ENCODE measurements at places on chromosomes 2 and 18.

DNA sequence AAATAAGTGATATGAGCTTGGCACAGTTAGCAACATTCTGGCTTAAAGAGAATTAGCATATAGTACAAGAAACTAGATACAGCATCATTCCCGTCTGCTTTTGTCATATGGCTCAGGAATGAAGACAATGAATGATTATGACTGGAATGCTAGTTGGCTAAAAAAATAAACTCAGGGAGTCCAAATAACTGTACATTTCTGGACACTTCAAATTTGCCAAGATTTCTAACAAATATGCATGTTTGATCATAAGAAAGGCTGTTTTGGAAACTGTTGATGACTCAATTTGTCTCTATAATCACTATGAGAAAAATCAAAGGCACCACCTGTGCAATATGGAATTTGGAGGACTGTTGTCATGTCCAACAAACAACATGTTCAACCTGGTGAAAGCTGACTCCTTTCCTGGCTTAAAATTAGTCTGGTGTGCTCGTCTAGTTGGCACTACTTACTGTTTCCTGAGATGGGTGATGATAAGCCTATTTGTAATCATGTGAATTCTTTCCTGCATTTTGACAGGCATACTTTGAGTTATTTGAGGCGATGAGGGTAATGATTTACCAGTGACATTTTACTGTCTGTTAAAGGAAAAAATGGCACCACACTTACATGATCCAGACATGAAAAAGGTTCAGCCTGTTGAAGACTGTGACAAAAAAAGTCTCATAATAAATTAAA, 133.9 kb upstream of the CDH20 start:
- no peak for DNase-seq

DNA sequence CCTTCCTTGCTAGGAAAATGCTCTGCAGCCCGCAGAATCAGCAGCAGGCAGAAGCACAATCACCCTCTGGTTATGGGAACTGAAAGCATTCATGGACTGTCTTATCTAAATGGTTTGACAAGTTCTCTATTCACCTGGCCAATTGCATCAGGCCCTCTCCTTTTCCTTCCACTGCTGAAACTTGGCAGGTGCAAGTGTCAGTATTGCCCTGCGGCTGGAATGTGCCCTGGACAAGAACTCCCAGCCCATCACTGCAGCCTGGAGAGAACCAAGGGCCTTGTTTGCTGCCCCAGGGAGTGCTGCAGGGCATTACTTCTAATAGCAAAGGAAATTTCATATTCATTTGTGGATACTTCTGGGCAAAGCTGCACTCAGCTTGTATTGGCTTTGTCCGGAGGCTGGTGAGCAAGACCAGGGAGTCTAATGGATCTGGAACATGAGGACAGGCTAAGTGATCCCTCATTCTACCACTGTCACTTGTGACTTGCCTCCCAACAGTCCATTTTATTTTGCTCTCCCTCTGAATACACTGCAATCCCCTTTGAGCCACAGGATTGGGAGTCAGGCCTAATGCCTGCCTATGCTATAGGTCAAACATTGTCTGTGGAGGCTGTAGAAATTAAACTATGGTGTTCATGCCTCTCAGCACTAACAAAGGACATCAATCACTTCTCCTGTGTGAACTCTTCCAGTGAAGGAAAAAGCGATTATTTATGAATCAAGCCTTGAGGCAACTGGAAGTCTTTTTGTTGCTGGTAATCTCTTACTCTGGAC, 116.9 kb downstream of the LYPD6B start:
- no peak for DNase-seq

DNA sequence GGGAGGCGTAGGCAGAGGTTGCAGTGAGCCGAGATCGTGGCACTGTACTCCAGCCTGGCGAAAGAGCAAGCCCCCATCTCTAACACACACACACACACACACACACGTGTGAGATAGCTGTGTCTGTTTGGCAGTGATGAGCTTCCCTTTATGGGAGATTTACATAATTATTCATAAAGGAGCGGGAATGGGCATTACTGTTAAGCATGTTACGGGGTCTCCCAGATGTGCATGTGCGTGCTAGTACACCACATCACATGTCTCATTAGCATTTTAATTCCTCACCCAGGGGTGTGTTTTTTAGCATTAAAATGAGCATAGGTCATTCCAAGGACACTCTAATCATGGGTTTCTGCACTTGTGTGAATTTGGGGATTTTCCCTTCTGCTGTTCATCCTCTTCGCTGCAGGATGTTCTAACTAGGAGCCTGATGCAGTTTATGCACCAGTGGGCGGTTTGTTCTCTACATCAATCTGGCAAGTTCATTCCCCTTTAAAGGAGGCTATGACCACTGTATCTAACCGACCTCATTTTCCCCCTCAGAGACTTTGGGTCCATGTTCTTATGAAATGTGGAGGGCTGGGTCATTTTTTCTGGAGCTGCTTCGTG, 1.0 kb upstream of the FAM178B start:
- DNase-seq: no peak

DNA sequence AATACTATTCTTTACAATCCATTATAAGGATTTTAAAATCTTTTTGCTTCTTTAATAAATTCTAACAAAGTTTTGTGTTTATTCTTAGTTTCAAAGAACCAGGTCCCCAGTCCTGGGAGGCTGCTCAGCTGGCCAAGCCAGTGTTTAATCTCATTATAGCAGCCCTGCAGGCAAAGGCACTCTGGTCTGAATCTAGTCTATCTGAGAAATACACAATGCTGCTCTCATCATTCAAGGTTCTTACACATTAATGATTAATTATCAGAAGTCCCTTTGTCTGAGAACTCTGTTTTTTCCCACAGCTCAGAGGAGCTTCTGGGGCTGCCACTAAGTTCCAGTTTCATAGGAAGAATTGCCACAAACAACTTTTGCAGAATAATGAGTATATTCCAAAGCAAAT, 27.7 kb downstream of the KCTD18 start:
- DNase-seq: no peak

- DNase-seq: no peak
Observed at GRCh38 chr2:68749345-68749744, 14.7 kb downstream of the ARHGAP25 start.

GRCh38 chr2:241105641-241106040, 3.6 kb upstream of the MTERF4 start:
- no peak for DNase-seq

DNA sequence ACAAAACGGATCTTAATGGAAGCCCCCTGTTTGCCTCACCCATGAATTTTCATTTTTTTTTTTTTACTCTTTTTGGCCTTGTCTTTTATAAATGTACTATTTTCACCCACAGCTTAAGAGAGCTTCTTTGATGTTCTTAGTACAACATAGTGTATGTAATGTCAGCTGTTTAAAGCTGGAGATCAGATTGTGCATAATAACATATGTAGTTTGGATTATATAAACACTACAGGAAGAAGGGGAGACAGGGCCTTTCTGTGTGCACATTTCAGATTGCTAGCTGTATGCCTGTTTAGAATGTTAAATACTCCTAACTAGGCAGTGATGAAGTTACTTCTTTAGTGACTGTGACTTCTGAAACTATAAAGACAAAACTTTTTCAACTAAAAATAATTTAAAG, 2.1 kb upstream of the TANC1 start:
- no peak for DNase-seq

- no peak for DNase-seq
Observed at GRCh38 chr2:13260402-13260801, 543.7 kb downstream of the TRIB2 start.

DNA sequence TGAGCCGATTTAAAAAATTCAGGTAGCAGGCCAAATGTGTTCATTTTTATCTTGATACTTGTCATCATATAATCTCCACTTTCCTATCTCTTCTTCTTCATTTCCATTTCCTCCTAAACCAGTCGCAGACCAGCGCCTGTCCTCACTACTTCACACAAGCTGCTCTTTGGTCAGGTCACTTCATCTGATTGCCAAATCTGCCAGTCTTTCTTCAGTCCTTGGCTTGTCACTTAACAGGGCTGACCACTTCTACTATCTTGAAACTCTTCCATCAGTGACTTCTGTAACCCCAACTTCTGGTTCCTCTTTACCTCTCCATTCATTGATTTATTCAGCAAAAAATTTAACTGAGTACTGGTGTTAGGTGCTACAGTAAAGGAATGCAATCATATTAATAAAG, 18.0 kb upstream of the SPRED2 start:
- DNase-seq: no peak

GRCh38 chr2:64466478-64467085, 12.6 kb downstream of the LGALSL start:
- no peak for DNase-seq

DNA sequence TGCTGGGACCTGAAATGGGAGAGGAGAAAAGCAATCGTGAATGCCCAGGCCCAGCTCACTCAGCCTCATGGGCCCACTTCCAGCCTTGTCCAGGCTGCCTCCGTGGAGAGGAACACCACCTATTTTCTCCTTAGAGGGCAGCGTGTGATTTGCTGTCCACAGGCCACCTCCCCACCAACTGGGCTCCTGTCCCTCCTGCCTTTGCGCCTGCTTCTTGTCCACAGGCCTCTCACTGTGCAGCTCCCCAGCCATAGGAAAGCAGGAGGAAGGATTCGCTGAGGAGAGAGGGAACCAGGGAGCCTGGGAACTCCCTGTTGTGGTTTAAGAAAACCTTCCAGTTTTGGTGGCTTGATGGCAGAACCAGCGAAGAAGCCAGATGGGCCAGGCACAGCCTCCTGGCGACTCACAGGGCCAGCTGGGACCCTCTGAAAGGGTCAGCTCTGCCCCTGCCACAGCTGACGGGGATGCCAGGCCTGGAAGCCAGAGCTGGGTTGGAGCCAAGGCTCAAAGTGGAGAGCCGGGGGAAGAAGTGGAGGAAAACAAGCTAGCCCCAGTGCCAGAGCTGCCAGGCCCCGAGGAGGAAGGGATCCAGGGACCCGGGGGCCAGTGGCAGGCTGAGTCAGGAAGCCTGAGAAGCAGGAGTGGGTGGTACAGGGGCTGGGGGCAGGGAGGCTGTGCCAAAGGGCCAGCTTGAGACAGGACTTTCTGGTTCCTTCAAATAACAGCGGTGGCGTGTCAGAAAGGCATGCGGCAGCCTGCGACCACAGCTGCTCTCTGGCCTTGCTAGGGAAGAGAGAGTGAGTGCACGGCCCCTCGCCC, 9.9 kb downstream of the TMBIM1 start:
- no peak for DNase-seq

- no peak for DNase-seq
Observed at GRCh38 chr2:17104454-17104853, 413.8 kb downstream of the RAD51AP2 start.

DNA sequence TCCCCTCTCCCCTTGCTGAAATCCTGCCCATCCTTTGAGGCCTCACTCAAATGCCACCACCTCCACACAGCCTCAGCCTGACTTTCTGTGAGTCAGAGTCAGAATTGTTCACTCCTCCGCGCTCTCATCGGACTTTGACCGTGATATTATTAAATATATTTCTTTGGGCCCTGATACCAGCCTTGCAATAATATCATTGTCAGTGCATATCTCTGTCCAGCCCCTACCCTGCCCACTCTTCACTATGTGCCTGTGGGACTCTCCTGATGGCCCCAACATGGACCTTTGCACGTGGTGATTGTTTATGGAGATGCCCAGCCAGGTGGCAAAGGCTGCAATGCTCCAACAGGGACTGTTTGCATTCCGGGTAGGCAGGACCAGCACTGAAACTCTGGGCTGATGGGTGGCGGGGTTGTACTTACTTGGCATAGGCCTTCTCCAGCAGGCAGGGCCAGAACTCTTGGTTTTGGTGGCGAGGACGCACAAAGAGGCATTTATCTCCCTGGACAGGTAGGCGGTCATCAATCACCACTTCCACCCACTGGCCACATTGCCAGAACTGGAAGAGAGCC, 37.3 kb downstream of the CAPN13 start:
- no peak for DNase-seq
